Right ventricle myocardium superior (tissue), 1 donor: ENCODE measurements at places on chromosomes 7 and 10.

DNA sequence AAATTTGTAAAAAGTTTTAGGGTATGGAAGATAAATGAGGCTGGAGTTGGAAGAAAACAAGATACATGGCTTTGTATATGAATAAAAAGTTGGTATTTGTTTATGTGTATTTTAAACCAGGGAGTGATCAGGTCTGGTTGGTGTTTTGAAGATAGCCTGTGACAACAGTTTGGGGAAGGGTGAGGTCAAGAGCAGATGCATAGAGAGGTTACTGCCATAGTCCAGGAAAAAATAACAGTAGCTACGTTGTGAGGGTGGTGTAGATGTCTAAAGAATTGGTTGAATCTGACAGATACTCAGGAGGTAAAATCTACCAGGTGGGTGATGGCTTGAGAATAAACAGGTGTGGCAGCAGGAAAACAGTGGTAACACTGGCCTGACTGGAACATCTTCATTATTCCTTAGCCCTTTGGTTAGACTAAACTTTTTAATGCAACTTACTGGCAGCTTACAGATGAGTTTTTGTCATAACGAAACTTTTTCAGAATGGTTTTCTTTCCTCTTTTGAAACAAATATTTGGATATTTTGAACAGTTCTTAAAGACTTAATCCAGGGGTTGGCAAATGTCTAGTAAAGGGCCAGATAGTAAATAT, 25.5 kb downstream of the ZNRF2 start:
- DNase-seq, result no peak

DNA sequence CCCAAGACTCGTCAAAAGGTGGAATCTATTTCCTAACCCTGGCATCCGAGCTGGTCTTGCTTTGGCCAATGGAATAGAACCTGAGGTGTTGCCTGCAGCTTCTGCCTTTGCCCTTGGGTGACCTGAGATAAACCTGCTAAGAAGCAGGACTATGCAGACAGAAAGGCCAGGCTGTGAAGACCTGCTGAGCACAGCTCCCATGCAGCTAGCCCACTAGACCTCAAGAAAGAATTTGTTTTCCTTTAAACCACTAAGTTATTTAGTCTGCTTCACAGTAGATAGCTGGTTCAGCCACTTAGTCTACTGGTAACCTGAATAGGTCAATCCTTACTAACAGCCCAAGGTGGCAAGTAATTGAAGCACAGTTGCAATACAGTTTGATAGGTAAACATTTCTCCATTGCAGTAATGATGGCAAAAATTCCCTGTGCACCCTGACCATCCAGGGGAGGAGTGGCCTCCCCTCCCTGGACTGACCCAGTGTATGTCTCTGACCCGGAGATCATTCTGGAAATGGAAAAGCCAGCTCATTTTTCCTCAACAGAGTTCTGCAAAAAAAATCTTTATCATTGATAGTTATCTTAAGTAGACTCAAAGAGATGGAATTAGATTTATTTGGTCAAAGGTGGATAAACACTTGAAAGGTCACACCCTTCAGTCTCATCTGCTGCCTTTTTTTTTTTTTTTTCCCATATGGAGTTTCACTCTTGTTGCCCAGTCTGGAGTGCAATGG, 20.0 kb downstream of the TNS3 start:
- no peak for DNase-seq

GRCh38 chr7:30330134-30331111, 46.0 kb downstream of the ZNRF2 start:
- no peak for DNase-seq

GRCh38 chr7:129835569-129835968, 117.2 kb downstream of the UBE2H start:
- no peak for DNase-seq

DNA sequence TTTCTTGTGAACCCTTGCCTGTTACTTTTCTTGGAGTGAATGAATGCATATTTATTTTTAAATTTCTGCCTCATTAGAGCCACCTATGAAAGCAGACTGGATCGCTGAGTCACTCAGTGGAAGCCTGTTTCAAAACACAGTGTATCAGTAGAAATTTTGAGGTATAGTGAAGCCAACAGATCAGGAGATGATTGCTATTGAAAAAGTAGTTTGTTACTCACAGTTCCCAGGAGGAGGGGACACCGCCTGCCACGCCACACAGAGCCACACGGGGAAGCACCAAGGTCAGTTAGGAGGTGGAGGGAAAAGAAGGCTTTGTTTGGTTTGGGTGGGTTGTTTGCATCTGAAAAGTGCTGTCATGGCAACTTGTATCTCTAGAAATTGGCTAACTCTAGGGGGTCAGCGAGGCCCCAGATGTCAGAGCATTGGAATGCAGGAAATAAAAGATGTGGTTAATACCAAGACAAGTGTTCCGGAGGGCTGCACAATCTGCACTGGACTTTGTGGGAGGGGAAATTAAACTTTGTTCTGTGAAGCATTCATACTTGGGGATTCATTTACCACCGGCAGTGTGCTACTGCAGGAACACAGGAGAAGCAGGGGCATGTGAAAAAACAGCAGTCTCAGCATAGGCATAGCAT, 106.4 kb upstream of the SDK1 start:
- DNase-seq, result no peak

DNA sequence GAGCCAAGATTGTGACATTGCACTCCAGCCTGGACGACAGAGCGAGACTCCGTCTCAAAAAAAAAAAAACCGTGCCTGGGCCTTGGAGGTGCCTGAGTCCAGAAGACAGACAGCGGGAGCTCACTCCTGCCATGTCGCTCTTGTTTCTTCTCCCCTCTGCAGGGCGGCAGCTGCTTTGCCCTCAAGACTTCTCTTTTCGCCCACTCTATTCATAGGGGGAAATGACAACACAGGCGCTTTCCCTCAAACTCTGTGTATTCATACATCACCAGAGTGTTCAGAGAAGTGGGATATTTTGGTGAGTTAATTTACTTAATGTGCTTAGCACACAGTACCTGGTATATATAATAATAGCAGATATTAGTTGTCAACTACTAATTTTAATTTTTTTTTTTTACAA, 44.5 kb downstream of the FOXK1 start:
- no peak for DNase-seq

DNA sequence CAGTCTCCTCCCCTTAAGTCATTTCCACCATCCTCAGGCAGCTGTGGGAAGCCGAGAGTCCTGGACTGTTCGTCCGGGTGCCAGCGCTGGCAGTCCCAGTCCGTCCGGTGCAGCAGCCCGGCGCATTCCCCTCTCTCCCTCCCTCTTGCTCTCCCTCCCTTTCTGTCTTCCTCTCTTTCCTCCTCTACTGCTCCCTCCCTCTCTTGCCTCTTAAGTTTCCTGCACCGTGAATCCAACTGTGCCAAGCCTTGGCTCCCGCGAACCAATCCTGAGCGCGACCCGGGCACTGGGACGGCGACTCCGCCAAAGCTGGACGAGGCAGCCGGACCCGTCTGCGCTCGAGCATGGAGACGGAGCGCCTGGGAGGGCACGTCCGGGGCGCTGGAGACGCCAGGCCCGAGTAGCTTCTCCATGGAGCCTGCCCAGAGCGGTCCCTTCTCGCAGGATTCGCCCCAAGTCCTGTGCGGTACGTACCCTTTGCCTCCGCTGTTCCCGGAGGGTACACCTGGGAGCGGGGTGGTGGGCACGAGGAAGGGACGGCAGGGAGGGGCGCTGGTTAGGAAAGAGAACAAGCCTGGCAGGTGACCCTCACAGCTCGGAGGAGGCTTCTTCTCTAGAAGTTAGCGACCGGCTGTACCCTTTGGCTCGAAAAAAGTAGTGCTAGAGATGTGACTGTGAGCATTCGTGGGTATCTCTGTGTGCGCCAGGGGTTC, 1.0 kb downstream of the NXPH1 start:
- DNase-seq, result no peak
